ENCODE measurements at places on chromosomes 2 and 18.

GRCh38 chr18:51339856-51340255 is 142.4 kb upstream of the MEX3C start:
- DNase-seq = peak; percentile 52

GRCh38 chr2:58616961-58617360 is 375.8 kb upstream of the FANCL start:
- no peak for DNase-seq

DNA sequence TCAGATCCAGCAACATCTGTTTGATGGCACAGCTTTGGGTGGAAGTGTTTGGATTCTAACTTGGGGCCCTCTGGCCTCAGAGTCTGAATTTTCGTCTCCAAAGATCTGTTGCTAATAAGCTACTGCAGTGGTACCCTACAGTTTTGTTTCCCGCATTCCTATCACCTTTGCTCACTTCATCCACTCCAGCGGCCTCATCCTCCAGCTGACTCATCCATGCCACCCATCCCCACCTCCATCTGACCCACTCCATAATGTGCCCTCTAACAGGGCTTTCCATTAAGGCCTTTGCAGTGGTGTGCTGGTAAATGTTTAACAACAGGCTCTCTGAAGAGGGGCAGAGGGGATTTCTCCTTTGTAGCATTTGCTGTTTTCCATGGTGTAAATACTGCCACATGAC is 225.5 kb downstream of the TGIF1 start:
- no peak for DNase-seq

DNA sequence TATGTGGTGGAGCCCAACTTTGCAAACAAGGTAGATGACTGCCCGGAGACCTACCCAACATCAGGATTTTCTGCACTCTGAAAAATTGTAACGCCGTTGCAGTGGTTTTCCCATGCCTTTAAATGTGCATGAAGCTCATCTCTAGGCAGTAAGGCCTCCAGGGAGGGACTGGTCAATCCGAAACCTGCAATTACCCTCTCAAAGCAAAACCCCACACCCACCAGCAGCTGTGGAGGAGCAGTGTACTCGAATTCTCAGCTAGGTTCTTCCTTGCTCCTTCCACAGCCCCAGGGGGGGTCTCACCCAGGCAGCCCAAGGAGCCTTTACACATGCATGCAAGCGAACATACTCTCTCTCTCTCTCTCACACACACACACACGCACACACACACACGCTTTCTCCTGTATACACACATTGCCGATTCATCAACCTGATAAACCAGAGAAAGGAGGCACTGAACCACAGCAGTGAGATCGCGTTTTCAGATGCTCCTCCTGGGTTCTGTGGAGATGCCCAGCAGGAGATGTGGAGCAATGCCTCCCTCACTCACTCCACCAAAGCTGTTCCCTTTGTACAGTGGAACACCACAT is 109.2 kb downstream of the VIT start:
- no peak for DNase-seq

GRCh38 chr18:45678441-45678840 is 45.5 kb upstream of the SLC14A1 start:
- DNase-seq = no peak

- DNase-seq = no peak
These were observed 51.9 kb downstream of the REEP1 start for GRCh38 chr2:86285571-86285970.

DNA sequence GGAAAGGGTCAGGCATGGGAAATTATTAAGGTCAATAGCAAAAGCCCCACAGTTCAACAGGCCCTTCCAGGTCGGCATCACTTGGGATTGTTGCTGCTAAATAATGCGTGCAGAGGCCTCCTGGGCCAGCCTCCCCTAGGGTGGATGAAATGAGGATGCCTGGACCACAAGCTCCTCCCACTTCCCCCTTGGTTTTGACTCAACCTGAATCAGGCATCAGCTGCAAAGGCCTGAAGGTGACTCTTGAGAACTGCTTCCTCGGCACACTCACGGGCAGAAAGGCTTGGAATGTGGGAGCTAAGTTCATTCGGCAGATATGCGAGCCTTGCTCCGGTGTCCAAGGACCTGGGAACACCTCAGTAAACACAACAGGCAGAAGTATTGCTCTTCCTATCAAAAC is 69.3 kb downstream of the MBP start:
- DNase-seq = peak; percentile 97

GRCh38 chr2:11102956-11103860 is 52.1 kb upstream of the SLC66A3 start:
- DNase-seq = no peak

- DNase-seq = no peak
These were observed 75.4 kb downstream of the SFXN5 start for GRCh38 chr2:72996117-72996502.

DNA sequence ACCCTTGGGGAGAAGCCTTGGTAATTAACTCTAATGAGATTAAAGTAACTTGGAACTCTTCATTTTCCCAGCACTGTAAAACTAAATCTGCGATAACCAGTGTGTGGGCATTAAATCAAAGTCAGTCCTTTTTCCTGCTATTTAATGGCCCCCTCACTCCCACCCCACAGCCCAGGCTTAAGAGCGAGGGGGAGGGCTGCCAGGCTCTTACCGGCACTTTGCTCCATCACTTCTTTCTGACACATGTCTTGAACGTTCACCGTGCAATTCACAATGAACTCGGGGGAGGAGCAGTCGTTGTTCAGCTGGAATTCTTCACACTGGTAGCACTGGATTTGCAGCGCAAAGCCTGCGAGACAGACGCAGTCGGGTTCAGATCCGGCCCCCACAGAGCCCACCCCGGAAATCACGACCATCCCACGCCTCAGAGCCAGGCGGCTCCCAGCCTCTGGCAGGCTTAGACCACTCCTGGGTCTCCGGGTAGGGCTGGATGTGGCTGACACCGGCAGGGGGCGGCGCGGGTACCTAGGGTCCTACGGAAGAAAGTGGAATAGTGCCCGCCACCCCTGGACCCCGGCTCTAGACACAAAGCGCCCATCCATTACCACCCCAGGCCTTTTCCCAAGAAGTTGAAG is 1.7 kb downstream of the LYPD1 start:
- peak; percentile 17 for DNase-seq

DNA sequence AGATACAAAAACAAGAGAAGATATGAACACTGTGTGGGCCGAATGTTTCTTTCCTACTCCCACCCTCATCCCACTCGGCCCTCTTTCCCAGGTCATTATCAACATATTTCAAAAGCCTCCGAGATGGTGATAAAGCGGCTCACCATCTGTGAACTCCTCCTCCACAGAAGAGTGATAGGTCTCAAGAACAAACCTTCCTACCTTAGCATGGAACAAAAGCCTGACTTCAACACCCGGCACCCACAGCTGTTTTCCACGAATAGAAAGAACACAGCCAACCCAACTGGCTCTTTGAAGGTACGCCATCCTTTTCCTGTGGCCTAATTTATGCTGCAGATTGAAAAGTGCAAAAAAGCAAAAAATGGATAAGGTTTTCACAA is 28.8 kb downstream of the BCL2 start:
- DNase-seq = no peak

DNA sequence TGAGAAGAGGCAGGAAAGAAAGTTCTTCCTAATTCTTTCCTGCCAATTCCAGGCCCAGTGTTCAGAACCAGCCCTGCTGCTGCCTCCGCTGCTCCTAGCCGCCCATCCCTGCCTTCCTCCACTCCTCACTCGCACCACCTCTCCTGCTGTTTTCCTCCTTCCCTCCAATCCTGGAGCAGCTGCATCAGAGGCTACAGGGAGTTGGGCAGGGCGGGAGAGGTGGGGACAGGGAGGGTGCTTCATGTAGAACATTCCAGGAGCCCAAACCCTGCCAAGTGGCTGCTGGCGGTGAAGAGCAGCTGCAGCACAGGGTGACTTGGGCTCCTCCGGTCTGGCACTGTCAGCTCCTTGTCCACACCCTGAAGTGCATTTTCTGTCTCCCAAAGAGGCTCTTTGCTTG is 176.3 kb downstream of the TNS1 start:
- DNase-seq = no peak

GRCh38 chr2:174636987-174637386 is 39.4 kb upstream of the WIPF1 start:
- DNase-seq = no peak

GRCh38 chr2:175690113-175690837 is 311.8 kb downstream of the LNPK start:
- DNase-seq = peak; percentile 71

DNA sequence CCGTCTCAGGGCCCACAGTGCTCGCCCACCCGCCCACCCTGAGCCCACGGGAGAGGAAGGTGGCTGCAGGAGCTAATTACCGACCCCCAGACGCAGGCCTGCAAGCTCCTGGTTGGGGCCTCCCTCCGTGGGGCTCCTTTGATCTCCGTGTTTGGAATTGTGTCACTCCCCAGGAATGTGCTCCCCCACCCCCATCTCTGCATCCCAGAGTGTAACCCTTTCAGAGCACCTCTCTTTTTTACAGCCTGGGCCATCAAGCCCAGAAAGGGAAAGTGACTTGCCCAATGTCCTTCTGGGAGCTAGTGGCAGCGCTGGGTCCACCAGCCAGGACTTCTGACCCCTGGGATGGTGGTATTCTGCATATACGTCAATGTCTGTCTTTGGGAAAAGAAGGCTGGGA is 335.1 kb downstream of the CYRIA start:
- no peak for DNase-seq

- DNase-seq = no peak
These were observed 22.0 kb upstream of the DNMT3A start for GRCh38 chr2:25363733-25364132.

DNA sequence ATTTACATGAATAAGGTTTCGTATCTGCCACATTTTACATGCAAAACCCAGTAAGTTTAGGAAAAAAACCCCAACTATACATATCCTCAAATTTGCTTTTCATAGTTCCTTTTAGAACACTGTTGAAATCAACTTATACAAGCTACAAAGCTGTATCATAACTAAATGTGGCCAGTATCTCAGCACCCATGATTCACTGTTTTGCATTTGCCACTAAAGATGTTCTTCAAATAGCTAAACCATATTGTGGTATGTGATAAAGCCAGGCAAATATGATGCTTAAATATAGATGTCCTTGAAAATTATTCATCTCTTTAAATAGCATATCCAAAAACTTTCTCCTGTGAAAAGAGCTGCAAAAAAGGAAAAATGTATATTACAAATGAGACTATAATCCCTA is 29.9 kb downstream of the ROCK2 start:
- DNase-seq = no peak

- DNase-seq = peak; percentile 45
These were observed 119.0 kb downstream of the ARL4C start for GRCh38 chr2:234377761-234378391.

DNA sequence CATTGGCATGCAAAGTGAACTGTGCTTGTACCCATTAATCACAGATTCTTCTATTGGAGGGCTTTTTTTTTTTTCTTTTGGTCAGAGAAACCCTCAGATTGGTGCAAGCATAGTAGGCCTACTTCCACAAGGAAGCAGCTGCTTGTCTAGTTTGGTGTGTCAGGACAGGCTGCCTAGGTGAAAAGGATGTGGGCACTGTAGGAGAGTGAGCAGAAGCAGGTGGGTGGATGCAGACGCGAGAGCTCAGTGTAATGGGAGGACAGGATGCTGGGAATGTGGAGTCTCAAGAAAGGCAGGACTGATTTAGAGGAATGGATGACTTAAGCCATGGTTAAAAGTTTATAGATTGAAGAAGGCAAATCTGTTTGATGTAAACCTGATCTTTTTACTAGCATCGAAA is 3.1 kb downstream of the ELP2 start:
- no peak for DNase-seq

DNA sequence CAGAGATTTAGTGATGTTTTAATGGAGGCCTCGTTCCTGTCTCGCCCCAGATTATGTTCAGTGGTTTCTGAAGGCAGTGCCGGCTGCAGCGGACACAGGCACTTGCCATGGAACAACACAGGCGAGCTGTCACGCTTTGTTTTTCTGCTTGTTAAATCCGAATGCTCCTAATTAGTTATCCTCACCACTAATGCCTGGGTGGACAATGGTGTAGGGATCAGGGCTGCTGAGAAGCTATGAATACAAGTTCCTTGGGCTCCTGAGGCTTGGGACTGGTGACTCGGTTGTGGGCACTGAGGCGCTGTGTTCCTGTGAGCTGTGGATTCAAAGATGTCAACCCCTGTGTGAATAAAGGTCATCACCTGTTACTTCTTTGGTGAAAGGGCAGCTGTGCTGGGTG is 123.5 kb downstream of the PLEKHM3 start:
- DNase-seq = no peak

- DNase-seq = peak; percentile 54
These were observed 807.4 kb upstream of the CRIM1 start for GRCh38 chr2:35548171-35548570.

DNA sequence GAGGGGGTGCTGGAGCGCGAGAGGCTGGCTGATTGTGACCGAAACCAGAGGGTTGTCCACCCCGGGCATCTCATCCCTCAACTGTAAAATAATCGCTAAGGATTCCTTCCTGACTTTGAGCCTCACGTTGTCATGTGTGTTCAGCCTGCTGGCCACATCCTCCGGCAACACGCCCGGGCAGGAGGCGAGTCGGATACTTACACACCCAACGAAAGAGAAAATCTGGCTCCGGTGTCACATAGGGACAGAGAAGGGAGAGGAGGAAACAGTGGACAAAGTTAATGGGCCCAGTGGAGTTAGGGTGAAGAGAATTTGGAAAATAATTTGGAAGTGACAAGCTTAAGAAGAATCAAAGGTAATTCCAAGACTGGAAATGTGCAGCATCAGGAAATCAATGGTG is 2.4 kb downstream of the TLX2 start:
- DNase-seq = no peak

GRCh38 chr2:140601342-140601741 is 1529.5 kb downstream of the LRP1B start:
- no peak for DNase-seq

- no peak for DNase-seq
These were observed 100.8 kb upstream of the MAP2 start for GRCh38 chr2:209322905-209323512.

DNA sequence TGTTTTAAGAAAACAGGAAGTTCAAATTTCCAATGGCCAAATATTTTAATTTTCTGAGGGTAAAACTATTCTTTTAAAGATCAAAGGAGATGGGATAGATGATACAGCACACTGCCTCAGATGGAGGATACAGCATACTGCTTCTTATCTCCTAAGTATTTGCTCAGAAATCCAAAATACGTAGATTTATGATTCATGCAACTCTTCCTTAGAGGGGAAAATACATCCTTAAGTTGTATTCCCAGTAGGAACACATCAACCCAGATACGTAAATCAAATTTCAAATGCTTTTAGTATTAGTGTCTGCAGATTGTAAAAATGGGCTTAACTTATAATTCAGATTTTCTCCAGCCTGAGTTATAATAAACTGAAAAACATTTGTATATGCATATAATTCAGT is 235.2 kb downstream of the ZNF385B start:
- no peak for DNase-seq

GRCh38 chr2:99715956-99716355 is 226.1 kb upstream of the REV1 start:
- DNase-seq = no peak

GRCh38 chr18:48035556-48035860 is 105.0 kb upstream of the SMAD2 start:
- no peak for DNase-seq

- DNase-seq = no peak
These were observed 83.8 kb downstream of the EDAR start for GRCh38 chr2:108905176-108905575.

GRCh38 chr2:173021939-173022371 is 53.7 kb upstream of the MAP3K20 start:
- peak; percentile 22 for DNase-seq

- no peak for DNase-seq
These were observed 894 bp downstream of the SMAD7 start for GRCh38 chr18:48949606-48950535.
